Stimulated activated CD8-positive, alpha-beta memory T cell treated with anti-CD3 and anti-CD28 coated beads, Interleukin-7, amount 100 ng/mL, for 1 hour (primary cell): ENCODE measurements at places on chromosomes 5 and 9.

DNA sequence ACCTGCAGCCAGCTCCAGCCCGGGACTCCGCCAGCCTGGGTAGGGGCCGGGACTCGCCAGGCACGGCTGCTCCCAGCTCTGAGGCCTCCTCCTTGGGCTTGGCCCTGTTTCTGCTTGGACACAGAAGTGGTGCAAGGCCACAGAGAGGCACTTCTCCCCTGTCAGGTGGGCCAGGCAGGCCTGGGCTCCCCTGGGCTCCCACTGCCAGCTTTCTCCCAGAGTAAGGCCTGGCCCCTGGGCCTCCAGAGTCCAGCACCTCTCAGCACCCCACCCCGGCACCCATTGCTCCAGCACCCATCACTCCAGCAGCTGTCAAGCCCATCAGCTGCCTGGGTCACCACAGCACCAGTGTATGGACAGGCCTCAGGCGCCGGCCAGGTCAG is 71.1 kb upstream of the LRRTM2 start:
- DNase-seq: no peak

GRCh38 chr5:80579050-80579449 is 9.0 kb upstream of the ANKRD34B start:
- DNase-seq: no peak

- no peak for DNase-seq
Measured at GRCh38 chr5:74201334-74202081, 439.0 kb downstream of the ENC1 start.

GRCh38 chr9:135229701-135230385 is 142.4 kb downstream of the OLFM1 start:
- DNase-seq: no peak

DNA sequence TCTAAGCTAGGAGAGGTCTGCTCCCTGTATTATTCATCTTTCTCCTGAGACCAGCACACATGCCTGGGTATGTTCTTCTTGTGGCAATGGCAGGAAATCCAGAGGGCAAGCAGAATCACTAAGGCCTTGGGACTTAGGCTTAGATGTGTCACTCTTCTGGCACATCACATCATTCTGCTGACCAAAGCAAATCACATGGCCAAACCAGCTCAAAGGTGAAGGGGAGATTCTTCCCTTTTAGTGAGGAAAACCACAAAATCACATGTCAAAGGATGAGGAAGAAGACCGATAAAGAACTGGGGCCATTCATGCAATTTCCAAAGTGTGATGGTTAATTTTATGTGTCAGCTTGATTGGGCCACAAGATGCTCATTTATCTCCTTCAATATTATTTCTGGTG is 5.7 kb upstream of the AGGF1 start:
- DNase-seq: no peak

GRCh38 chr9:100432736-100433135 is 5.8 kb downstream of the MSANTD3 start:
- no peak for DNase-seq

DNA sequence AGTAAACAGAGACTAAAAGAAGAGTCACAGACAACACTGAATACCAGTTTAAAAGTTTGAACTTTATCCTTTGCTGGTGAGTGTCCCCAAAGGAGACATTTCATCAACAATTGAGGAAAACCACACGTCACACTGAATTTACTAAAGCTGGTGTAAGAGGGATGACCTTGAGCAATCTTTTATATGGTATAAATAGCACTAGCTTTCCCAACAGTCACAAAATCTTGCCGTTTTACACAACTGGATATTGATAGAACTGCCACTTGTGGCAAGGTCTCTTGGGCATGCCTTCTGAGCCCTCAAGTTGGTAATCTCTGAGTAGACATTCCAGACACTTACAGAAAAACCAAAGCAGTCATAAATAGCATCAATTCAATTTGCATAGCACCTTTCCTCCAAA is 311.5 kb upstream of the TARS1 start:
- DNase-seq: no peak

DNA sequence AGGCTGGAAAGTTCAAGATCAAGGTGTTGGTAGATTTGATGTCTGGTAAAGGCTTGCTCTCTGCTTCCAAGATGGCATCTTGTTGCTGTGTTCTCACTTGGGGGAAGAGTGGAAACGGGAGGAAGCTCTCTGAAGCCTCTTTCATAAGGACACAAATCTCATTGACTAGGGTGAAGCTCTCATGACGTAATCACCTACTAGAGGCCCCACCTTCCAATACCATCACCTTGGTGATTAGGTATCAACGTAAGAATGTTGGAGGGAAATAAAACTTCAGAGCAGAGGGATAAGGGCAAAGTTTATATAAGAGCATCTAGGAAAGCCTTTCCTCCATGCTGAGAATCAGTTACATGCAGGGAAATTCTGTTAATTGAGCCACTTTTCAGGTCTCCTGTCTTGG is 15.4 kb upstream of the KLF9 start:
- DNase-seq: no peak

DNA sequence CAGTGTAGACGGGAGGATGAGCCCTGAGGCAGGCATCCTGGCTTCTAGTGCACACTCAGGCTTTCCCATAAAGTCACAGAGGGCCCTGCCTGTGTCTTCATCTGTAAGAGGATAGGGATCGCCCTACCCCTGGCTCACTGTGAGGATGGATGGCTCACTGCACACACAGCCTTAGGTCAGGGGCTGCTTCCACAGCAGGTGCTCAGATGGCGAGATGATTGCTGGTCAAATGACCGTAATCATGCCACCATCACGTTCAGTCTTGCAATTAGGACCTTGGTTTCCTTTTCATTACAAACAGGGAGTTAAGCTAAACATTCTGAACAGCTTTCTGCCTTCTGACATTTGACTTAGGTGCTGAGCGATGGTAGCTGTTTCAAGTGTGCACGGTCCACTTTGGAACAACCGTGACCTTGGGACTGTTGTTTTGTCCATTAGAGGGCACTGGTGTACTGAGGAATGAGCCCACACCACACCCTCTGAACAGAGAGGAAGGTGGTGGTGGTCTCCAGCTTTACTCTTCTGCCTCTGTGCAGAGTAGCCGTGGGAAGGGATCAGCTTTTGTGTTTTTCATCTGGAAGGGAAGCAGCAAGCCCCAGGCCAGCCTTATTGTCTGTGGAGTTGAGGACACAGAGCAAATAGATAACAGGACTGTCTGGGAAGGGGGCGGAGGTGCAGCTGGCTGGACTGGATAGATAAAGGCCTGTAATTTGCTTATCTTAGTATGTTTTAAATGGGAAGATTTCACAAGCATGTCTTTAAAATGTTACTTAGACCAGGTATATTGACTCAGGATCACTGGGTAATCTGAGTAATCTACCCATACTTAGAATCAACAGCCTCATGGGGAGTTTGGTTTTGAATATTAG is 183.1 kb downstream of the TRIO start:
- DNase-seq: no peak

- DNase-seq: no peak
Measured at GRCh38 chr9:107172979-107173347, 110.1 kb upstream of the RAD23B start.

GRCh38 chr5:52811067-52811749 is 23.5 kb downstream of the ITGA1 start:
- no peak for DNase-seq

GRCh38 chr9:36415822-36416525 is 15.9 kb upstream of the RNF38 start:
- DNase-seq: no peak

DNA sequence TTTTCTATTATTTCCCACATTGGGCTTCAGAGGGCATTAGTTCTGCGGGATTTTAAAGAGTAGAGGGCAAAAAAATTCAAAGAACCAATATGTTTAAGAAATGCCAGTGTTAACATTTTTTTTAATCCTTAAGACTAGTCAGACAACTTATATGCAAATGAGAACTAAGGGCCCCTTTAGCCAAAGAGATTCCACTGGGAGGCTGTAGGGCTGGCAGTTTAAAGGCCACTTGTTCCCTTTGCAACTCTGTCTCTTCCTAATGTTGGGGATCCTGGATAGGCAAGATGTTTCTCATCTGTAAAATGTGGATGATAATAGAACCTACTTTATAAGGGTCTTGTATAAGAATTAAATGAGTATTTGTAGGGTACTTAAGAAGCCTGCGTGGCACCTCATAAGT is 1395.9 kb downstream of the PTPRD start:
- DNase-seq: no peak
